HCEC 1CT (cell line): ENCODE measurements at places on chromosomes 12 and 14.
A peak's percentile ranks its signal among the peaks of the same experiment; 100 is the strongest.

- DNase-seq, result peak; percentile 71
These were observed 101.9 kb downstream of the GAS2L3 start for GRCh38 chr12:100675432-100675831.

- no peak for DNase-seq
These were observed 45.8 kb downstream of the ETV6 start for GRCh38 chr12:11695321-11695720.

DNA sequence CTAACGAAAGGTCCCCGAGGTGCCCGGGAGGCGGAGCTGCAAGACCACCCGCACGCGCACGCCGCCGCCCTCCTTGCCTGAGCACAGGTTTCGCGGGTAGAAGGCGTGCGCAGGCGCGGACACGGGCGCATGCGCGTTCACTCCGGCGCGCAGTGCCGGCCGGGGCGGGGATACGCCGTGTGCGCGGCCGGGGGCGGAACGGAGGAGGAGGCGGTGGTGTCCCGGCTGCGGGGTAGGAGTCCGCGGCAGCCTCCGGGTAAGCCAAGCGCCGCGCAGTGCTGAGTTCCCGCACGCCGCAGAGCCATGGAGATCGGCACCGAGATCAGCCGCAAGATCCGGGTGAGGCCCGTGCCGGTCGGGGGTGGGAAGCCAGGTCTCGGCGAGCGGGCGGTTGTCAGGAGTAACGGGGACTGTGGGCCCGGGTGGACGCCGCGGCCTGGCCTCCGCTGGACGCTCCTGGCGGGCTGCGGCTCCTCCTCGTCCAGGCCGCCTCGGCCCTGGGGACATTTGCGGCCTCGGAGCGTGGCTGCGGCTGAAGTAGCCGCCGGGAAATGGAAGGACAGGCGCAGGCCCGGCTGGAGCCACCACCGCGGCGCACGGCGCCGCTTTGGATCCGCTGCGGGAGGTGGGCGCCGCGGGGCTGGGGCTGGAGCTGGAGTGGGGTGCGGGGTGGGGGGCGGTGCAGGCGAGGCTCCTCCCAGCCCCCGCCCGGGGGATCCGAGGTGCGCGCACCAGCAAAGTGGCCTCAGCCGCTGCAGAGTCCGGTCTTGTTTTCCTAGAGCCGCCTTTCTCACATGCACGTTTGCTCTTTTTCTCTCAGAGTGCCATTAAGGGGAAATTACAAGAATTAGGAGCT is at the start of gene ZC3H14:
TSS of gene ZC3H14 (plus strand) at position 207 of the 856 bp plus-strand sequence. CDS start at position 304, 97 bp downstream.
- DNase-seq, result peak; percentile 84

GRCh38 chr12:4215229-4216186 is 58.1 kb upstream of the CCND2 start:
- DNase-seq, result no peak

GRCh38 chr14:61516964-61517653 is 178.2 kb upstream of the HIF1A start:
- DNase-seq, result no peak

GRCh38 chr14:94056579-94057308 is 24.3 kb downstream of the DDX24 start:
- no peak for DNase-seq

DNA sequence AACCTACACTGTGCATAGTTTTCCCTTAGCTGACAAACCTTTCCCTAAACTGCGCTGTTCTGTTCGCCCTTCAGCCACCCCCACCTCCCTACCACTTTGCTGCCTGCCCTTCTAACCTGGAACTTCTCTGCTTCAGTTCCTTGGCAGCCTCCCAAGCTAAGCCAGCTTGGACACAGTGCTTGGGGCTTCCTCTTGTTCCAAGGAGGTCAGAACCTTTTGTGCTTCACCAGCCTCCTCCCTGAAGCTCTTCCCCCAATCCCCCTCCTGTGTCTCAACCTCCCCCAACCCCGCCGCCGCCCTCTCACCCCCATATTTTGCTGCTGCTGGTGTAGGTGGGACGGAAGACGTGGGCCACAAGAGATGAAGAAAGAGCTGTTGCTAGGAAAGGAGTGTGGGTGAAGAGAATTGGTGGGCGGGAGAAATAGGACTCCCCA is 8.1 kb upstream of the RIC8B start:
- DNase-seq, result no peak

DNA sequence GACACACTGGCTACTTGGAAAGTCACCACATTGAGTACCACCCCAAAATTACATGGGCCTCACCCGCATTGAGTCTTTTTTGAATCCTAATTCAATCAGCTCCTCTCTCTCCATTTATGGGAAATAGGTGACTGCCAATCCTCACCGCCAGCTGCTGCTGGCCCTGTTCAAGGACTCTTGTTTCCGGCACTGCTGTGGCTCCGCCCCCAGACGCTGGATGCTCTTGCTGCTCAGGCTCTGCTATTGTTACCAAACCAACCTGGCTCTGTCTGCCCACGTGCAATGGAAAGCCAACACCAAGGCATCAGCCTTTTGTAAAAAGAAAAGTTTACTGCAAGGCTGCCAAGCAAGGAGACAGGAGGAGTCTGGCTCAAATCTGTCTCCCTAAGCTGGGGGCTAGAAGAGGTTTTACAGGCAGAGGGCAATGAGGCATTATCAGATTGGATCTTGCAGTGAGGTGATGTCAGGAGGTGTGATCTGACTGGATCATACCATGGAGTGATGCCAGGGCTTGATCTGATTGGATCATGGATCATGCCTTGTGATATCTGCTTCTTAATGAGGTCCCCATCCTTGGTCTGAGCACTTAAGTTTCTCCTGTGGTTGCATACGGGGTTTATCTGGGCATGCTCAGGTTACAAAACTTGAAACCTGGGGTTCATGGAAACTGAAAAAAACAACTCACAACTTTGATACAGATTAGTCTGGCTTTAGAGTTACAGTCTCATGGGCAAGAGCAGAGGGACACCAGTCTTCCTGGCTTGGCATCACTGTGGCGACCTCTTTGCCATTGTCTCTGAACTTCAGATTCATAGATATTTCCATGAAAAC is 117.1 kb upstream of the SLC35F4 start:
- DNase-seq, result no peak

DNA sequence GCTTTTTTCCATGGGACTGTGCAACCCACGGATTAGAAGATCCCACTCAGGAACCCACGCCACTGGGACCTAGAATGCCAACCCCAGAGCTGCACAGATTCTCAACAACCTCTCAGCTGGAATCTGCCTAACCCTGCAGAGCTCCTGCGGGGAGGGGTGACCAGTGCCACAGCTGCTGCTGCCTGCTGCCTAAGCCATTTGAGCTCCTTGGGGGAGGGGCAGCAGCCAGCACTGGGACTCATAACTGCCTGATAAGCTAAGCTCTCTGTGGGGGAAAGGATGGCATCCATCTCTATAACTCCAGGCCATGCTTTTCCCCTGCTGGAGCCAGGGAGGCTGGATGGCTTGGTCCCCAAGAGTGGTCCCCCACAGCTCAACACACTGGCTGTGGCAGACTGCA is 182.8 kb downstream of the SLC5A8 start:
- no peak for DNase-seq

GRCh38 chr12:54368709-54369596 is 4.7 kb upstream of the GPR84 start:
- DNase-seq, result peak; percentile 78

DNA sequence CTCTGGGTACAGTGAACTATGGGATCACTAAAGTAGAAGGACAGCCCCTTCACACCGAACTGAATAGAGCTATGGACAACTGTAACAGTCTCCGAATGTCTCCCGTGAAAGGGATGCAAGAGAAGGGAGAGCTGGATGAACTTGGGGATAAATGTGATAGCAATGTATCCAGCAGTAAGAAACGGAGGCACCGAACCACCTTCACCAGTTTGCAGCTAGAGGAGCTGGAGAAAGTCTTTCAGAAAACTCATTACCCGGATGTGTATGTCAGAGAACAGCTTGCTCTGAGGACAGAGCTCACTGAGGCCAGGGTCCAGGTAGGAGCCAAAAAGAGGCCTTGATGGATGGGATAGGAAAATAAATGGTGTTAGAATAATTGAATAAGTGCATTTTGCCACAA is 3.5 kb downstream of the ALX1 start:
- no peak for DNase-seq

DNA sequence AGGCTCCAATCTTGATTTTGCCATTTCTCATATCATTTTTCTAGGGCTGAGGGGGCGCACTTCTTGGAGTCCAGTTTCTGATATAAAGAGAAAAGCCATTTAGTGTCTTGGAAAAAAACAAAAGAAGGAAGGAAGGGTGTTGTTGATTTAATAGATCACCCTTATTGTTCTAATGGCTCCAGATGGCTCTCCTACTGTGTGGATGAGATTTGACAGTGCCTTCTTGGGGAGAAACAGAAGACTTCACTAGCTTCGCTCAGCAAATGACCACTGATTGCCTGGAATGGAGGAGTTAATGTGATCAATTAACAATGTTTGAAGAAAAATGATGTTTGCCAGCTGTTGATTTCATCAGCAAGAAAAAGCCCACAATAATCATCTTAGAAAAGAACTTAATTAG is 216.2 kb downstream of the APAF1 start:
- DNase-seq, result no peak

DNA sequence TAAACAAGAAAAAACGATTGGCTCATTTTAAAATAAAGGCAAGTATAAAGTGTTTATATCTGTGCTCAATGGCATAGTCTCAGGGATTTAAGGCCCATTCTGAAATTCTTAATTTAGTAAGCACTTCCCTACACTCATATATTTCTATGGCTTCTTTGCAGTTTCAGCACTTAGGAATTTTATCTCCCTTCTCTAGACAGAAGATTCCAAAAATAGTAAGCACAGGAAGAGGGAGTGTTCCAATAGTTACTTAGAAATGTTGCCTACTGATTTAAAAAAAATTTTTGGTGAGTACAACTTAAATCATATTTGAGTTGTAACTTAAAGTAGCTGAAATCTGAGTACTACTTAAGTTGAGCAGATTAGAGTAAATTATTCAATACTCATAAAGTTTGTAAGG is 19.8 kb downstream of the INSM2 start:
- peak; percentile 73 for DNase-seq

DNA sequence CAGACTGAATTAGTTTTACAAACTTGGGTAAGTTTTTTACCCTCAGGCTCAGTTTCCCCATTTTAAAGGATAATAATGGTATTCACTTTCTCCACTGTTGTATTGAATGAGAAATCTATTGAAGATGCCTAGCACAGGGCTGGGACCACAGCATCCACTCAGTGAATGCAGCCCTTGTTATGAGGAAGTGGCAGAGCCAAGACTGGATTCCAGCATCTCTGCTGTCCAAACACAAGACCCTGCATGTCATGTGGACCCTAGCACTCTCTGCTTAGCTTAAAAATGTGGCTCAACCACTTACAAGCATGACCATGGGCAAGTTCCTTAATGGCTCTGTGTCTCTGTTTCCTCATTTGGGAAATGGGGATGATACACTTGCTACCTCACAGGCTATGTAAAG is 24.1 kb upstream of the TRIM9 start:
- DNase-seq, result no peak

DNA sequence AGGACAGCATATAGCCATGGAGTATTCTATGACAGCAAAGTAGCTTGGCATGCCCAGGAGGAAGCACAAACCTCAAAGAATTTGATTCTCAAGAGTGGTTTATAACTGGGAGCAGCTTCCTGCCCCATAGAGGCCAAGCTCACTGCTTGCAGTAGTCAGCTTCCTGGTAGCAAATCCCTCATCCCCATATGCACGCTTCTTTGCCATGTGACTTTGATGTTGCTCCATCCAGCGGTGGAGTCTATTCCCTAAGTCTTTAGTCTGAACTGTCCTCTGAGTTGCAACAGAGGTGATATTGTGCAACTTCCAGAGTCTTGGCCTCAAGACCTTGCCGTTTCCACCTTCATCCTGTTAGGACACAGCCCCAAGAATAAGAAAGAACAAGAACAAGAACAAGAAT is 996.8 kb upstream of the TMEM132C start:
- peak; percentile 99 for DNase-seq

- peak; percentile 9 for DNase-seq
These were observed 130.5 kb downstream of the SLC41A2 start for GRCh38 chr12:104827587-104827986.

- no peak for DNase-seq
These were observed 41.6 kb downstream of the DUSP16 start for GRCh38 chr12:12521044-12521485.

GRCh38 chr12:117444781-117445180 is 83.4 kb upstream of the NOS1 start:
- no peak for DNase-seq

GRCh38 chr12:50751948-50752721 is 11.8 kb upstream of the ATF1 start:
- no peak for DNase-seq

GRCh38 chr14:34580381-34580780 is 40.9 kb upstream of the EAPP start:
- no peak for DNase-seq

DNA sequence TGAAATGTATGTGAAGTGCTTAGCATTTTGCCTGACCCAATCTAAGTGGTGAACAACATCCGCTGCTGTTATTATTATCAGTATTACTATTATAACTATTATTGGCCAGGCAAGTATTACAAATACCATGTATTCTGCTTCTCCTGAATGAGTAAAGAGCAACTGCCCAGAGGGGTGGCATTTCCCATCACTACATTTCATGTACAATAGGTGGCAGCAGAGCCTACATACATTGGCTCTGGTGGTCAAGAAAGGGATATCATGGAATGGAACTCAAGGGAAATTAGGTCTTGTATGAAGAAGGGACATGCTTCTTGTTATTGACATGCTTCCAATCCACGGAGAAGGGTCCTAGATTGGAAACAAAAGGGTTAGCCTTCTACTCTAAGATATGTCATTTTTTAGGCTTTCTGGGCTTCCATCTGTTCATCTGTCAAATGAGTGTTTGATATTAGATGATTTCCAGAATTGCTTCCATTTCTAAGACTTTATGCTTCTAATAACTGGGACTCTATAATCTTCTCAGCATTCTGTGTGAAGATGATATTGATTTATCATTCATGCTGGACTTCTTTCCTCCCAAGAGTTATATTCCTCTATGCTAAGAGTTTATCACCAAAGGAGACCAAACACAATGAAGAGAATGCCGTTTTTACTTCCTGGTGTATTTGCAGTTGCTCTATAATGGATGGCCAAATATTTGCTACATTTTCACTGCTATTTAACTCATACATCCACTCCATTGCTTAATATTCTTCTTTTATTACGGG is 239.1 kb downstream of the SSPN start:
- peak; percentile 69 for DNase-seq

- DNase-seq, result no peak
These were observed 3.2 kb upstream of the TBX5 start for GRCh38 chr12:114408886-114409851.

- peak; percentile 63 for DNase-seq
These were observed 82.6 kb upstream of the USP44 start for GRCh38 chr12:95633732-95634465.

DNA sequence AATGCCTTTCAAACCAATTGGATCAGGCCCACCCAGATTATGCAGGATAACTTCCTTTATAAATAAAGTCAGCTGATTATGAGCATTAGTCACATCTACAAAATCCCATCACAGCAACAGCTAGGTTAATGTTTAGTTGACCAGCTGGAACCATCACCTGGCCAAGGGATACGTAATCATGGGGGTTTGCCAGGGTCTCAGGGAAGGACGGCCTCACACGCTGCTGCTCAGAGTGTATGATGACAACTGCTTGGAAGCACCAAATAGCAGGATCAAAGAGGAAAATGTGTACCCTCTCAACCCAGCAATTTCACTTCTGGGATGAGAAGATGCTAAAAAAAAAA is 162.6 kb downstream of the SLC15A4 start:
- DNase-seq, result no peak

GRCh38 chr14:94562022-94562421 is 780 bp downstream of the SERPINA4 start:
- DNase-seq, result no peak

- no peak for DNase-seq
These were observed 8.5 kb upstream of the BCL7A start for GRCh38 chr12:122013136-122013535.
